ENCODE measurements at places on chromosomes 7 and 10.
A peak's percentile ranks its signal among the peaks of the same experiment; 100 is the strongest.

DNA sequence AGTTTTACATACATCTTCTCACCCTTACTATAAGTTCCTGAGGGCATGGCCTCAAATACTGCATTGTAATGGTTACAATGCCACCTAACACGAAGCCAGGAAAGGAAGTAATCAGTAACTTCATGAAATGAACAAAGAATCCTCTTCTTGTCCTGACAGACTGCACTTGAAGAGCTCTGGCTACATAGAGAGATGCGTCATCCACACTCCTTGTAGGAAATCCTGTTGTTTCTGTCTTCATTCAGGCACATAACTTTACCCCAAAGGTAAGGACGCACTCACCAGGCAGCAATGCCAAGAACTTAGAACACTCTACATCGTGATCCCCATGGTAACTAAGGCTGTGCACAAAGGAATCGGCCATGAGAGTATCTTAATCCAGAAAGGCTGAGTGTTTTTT lies 80.3 kb upstream of the ARID5B start:
- DNase-seq, result no peak

- DNase-seq, result no peak
Measured at GRCh38 chr7:135190703-135191102, 20.2 kb upstream of the CYREN start.

DNA sequence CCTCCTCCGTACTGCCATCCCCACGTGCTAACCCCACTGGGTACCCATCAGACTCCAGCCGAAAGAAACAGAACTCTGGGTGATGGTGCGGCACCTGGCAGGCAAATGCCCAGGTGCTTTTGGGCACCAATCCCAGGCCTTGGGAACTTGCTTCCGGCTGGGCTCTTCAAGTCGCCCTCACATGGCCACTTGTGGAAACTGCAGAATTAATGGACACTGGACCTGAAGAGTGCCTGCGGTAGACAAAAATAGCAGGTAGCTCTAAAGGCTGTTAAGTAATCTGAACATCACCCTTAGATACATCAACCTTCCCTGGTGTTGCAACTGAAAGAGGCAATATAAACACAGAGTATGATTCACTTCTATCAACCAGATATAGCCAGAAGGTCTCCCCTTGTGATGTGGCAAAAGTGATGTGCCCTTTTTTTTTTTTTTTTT lies 644.4 kb downstream of the GRM8 start:
- peak; percentile 31 for DNase-seq

- no peak for DNase-seq
Measured at GRCh38 chr10:72026278-72027111, 61.9 kb downstream of the SPOCK2 start.

DNA sequence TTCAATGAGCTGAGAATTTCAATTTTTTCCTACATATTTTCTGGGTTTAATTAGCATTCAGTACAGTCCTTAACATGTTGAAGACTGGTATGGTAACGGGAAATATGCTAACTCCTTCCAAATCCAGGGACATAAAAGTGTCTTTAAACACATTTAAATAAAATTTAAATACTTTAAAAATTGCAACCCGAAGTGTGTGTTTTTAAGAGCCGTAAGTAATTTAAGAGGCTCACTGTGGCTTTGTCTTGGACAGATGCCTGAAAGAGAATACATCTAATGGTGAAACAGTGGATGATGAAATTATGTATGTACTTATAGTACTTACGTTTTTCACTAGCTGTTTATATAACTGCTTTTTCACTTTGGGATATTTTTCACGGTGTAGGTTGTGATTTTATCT lies 687.3 kb upstream of the CELF2 start:
- no peak for DNase-seq

DNA sequence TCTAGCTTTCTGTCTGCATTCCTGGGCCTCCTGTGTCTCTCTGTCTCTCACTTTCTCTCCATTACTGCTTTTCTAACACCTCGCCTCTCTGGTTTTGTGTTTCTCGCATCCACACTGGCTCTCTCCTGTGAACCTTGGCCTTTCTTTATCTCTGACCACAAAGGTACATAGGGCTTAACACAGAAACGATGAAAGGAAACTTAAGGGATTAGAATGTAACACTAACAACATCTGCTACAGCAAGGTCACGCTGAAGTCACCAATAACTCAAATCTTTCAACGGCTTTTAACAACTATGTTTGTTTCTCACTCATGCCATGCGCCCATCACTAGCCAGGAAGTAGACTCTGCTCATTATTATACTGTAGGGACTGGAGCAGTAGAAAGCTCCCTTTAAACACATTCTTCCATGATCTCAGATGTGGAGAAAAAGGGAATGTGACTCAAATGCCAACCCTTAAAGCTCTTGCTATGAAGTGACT lies 9.3 kb upstream of the OR6V1 start:
- peak; percentile 3 for DNase-seq

DNA sequence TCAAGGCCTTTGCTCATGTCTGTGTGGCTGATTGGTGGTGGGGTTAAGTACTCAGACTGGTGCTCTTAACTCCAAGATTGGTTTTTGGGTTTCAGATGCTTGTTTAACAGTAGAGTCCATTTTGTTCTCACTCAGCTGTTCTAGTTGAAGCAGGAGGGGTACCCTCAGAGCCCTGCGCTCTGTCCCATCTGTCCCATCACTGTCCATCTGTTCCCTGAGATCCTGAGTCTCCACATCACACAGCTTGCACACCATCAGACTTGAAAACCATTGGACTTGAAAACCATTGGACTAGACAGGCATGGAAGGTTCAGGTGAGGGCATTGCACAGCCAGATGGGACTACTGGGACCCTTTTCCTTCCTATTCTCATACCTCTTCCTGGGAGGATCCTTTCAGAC lies 39.3 kb downstream of the TMEM178B start:
- DNase-seq, result no peak

- no peak for DNase-seq
Measured at GRCh38 chr7:511476-512145, 8.0 kb downstream of the PDGFA start.

GRCh38 chr7:94182721-94183120 lies 178.6 kb upstream of the BET1 start:
- DNase-seq, result no peak

GRCh38 chr7:41027428-41028115 lies 675.3 kb downstream of the INHBA start:
- no peak for DNase-seq

- DNase-seq, result no peak
Measured at GRCh38 chr7:87359366-87359765, 13.9 kb downstream of the CROT start.

- DNase-seq, result no peak
Measured at GRCh38 chr7:134037991-134038390, 89.1 kb upstream of the LRGUK start.

GRCh38 chr10:69632516-69633199 lies 2.6 kb downstream of the FAM241B start:
- DNase-seq, result no peak

GRCh38 chr10:127836966-127837365 lies 55.8 kb downstream of the CLRN3 start:
- no peak for DNase-seq

GRCh38 chr10:118568327-118568848 lies 27.1 kb downstream of the PRLHR start:
- peak; percentile 65 for DNase-seq

DNA sequence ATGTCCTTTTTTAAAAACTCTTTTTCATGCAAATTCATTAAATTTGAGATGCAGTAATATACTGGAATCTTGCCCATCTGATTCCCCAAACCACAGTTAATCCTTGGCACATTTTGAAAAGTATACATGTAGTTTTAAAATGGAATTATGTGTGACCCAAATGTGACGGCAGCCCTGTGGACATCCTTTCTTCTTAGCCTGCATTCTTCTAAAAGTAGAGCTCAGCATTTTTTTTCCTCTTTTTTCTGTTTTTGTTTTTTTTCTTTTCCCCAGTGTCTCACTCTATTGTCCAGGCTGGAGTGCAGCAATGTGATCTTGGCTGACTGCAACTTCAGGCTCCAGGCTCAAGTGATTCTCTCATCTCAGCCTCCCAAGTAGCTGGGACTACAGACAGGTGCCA lies 338.9 kb downstream of the GALNT17 start:
- DNase-seq, result no peak

DNA sequence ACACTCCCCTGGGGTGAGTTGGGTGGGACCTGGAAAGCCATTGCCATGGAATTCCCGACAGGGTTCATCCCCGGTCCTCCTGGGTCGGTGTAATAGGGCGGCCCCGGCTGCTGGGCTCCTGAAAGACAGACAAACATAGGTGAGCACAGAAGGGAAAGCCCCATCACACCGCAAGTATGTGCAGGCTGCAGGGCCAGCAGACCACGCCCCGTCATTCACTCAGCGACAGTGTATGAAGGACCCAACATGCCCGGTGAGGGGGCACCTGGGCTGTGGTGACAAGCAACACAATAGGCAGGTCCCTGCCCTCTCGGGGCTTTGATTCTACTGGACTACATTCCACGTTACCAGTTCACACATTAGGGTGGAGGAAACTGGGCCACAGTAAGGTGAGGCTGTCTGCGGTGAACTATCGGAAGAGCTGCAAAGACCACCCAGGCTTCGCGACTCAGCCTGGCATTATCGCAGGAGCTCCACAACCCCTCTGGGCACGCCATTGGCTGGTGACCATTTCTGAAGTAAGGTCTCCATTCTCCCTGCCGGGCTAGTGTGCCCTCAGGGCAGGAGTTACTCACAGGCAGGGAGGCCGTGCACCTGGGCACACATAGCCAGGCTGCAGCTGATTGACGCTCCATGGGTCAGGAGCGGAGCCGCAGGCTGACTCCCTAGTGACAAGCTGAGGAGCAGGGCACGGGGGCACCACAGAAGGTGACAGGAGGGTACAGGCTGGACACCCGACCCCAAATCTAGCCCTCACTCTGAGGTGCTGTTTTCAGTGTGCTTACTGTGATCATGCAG lies 99.2 kb downstream of the VOPP1 start:
- no peak for DNase-seq
